Stimulated activated naive CD4-positive, alpha-beta T cell (primary cell): ENCODE measurements at places on chromosomes 5 and 9.

GRCh38 chr5:1041225-1042143 is 32.9 kb downstream of the NKD2 start:
- no peak for DNase-seq

GRCh38 chr9:14326264-14326826 is 12.4 kb upstream of the NFIB start:
- DNase-seq = no peak

- DNase-seq = no peak
These were observed 19.0 kb downstream of the GLRX start for GRCh38 chr5:95803271-95804148.

DNA sequence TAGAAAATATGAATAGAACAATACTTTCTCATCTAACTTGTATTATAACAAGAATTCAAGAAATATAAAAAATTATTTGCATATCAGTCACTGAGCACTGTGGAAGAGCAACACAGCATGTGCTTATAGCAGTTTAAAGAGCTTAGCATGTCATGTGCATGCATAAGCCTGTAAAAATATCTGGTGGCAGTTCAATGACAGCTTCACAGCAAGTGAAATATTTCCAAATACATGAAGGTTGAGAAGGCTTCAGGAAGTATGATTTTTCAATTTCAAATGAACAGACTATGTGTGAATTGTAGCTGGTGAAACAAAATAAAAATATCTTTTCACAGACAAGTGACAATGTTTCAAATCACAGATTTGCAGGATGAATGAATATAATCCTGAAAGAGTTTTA is 128.5 kb downstream of the PRDM9 start:
- no peak for DNase-seq

GRCh38 chr5:14663734-14664269 is 716 bp upstream of the OTULIN start:
- DNase-seq = no peak

DNA sequence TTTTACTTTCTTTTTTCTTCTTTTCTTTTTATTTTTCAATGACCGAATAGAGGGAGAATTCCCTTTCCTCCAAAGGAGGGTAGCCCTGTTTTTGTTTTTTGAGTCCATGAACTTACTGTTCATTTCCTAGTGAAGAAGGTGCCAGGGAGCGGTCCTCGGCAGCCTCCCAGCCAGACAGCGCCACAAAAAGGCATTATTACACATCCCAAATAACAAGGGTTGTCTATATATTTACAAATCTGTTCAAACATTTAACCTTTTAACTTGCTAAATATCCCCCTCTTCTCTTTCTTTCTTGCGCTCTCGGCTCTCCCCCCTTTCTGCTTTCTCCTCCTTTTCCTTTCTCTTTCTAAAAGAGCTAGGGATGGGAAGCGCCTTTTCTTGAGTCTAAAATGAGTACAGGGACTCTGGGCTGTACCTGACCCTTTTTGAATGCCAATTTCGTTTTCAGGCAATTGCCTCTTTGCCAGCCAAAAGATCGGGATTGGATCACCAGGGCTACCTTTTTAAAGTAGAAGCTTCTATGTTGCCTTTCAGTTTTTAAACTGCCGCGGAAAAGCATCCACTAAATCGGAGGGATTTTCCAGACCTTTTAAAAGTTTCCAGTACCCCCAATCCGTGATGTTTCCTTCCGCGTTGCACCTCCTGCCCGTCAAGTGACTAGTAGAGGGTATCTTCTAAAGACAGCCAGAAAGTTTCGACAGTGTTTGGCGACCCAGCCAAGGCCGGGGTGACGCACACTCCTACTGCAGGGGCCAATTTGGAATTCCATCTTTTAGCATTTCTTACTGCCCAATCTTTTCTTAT is 125.6 kb downstream of the TMEM161B start:
- no peak for DNase-seq

GRCh38 chr9:4174546-4175175 is 125.2 kb downstream of the GLIS3 start:
- no peak for DNase-seq

DNA sequence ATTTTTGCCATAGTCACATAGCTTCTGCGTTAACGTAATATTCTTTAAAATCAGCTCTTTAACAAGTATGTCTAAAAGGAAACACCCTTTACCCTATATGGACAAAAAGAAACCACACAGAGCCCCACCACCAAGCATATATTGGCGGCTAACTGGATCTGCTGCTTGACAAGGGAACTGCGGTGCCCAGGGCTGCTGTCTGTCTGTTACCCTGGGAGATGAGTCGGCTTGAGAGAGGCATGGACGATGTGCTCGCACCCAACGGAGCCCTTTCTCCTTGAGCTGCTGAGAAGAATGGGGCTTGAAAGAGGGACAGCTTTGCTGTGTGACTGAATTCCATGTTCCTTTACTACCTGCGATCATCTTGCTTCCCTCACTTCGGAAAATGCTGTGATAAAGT is 158.6 kb upstream of the SHB start:
- DNase-seq = peak; percentile 34

GRCh38 chr9:9521033-9521779 is 1091.6 kb downstream of the PTPRD start:
- no peak for DNase-seq

DNA sequence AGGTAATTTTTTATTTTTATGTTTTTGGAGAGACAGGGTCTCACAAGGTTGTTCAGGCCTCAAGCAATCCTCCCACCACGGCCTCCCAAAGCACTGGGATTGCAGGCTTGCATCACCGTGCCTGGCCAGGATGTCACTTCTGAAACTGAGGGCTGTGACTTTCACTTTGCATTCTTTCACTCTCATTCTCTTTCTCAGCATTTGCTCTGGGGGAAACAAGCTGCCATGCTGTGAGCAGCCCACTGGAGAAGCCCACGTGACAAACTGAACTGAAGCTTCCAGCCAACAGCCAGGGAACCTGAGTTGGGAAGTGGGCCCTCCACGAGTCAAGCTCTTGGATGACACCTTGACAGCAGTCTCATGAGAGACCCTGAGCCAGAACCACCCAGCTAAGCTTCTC is 109.4 kb downstream of the C5orf15 start:
- DNase-seq = no peak

DNA sequence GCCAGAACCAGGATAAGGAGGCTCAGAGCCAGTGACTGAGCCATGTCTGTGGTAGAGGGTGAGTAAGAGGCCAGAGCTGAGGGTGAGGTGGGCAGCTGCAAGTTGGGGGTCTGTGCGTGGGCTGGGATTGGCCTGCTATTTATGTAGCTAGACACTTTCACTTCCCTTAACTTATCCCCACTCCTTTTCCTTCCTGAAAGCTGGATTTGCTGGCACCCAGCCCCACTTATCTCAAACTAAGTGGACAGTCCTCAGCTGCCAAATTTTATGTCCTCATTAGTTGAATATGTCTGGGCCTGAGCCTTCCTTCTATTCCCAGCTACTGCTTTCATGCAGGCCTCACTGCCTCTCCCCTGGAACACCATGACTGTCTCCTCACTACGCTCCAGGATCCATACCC is at the start of gene CCL21:
Gene CCL21, minus strand, starts transcription at position 114 of the 400 bp plus-strand sequence. Its CDS starts 70 bp downstream, at position 44.
- DNase-seq = no peak

- no peak for DNase-seq
These were observed 179.7 kb downstream of the C9orf152 start for GRCh38 chr9:110028271-110028670.

GRCh38 chr9:79061752-79062616 is 509.8 kb upstream of the TLE4 start:
- DNase-seq = no peak

- no peak for DNase-seq
These were observed 348.8 kb downstream of the TRPM3 start for GRCh38 chr9:70772601-70773000.

DNA sequence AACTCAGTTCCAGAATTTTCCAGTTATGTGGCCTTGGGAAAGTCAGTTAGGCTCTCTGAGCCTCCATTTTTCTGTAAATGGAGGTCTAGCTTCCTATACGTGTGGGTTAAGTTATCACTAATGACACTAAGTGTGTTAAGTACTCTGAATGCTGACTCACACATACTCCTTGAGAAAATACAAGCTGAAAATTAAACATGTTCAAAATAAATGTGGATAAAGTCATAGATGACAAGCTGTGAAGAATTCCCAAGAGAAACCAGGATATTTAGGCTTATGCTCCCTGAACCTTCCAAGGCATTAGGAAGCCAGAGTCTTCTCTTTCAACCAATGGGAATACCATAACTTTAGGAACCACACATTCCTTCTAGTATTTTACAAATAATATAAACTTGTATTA is 58.1 kb downstream of the ABCA1 start:
- no peak for DNase-seq
